Activated naive CD4-positive, alpha-beta T cell (primary cell): ENCODE measurements at places on chromosomes 6 and 20.

DNA sequence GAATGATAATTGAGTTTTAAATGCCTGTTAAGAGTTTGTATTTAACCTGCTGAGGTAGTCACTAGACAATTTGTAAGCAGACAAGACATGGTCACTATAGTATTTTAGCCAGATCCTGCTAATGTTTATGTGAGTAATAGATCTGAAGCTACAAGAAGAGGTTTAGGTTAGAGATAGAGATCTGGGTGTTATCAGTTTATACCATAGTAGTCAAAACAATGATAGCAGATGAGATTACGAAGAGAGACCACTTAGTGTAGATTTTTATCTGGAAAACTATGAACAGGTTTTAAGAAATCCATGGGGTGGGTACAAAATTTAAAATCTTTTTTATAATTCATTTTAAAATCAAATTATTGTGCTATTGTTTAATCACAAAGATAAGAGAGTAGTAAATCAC, 47.5 kb downstream of the PHIP start:
- no peak for DNase-seq

GRCh38 chr20:47055699-47056369, 161.2 kb downstream of the EYA2 start:
- no peak for DNase-seq

DNA sequence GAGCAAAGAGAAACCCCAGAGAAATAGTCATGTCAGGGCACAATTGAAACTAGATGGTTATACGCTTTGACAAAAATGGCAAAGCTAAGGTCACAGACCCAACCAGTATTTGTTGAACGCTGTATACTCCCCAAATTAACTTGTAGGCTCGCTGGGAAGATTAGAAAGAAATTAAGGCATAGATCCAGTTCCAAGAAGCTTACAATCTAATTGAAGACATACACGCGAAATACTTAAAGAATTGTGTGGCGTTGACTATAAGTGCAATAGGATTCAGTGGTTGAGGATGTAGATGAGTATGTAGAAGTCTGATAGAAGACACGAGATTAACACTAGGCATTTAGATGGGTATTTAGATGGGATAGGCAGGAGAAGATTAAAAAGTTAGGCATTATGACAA, 525 bp downstream of the FAM229B start:
- no peak for DNase-seq

- DNase-seq, result no peak
Observed at GRCh38 chr20:32473231-32474008, 111.7 kb downstream of the NOL4L start.

DNA sequence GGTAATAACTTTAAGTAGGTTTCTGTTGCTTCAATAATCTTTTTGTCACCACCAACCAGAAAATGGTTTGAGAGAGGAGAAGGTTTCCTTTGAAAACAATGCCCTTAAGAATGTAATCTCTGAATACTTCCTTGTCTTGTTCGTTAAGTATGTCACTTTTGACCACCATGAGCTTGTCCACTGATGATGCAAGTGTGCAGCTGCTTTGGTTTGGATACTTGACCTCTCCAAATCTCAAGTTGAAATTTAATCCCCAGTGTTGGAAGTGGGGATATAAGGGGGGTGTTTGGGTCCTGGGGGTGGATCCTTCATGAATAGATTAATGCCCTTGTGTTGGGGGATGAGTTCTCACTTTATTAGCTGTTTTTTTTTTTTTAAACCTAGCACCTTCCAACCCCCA, 985.4 kb downstream of the EPHA7 start:
- DNase-seq, result no peak

DNA sequence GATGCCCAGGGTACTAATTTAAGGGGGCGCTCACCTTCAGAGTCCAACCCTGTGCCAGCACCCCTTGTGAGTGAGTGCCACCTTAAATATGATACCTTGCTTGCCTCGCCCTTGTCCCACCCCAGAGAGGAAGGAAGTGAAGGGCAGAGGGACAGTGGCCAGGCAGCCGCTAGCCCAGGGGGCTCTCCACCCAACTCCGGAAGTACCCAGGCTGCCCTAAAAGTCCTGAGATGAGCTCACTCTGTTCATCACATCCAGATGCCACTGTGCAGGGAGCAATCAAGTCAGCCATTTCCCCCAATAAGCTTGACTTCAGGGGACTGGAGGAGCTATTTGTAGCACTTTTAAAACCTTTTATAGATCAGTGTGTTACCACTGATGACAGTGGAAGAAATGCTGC, 25.0 kb upstream of the STX16 start:
- DNase-seq, result no peak

- no peak for DNase-seq
Observed at GRCh38 chr6:64266351-64266821, 630.8 kb downstream of the PHF3 start.

DNA sequence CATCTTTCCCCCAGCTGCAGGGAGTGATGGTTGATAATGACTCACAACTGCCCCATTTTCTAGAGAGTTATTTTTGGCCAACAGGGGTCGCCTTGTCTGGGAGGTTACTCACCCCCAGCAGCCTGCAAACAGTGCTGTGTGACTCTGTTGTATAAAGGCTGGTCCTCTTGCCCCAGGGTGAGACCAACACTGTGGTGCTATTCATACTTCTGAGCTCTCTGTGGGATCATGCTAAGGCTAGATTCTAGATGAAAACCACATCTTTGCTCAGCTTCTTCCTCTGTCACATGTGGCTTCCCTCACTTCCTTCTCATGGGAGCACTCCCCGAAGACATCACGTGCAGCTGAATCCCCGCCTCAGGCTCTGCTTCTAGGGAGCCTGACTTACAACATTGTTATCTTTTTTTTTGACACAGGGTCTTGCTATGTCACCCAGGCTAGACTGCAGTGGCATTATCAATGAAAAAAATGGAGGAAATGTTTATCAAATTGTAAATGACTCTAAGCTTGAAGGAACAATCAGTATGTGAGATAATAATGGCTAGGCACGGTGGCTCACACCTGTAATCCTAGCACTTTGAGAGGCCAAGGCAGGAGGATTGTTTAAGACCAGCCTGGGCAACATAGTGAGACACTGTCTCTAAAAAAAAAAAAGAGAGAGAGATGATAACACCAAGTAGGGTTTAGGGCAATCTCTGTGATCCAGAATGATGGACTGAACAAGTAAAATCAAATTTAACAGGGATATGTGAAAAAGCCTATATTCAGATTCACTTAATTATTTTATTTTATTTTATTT, 55.7 kb upstream of the SLC23A2 start:
- DNase-seq, result peak; percentile 8

DNA sequence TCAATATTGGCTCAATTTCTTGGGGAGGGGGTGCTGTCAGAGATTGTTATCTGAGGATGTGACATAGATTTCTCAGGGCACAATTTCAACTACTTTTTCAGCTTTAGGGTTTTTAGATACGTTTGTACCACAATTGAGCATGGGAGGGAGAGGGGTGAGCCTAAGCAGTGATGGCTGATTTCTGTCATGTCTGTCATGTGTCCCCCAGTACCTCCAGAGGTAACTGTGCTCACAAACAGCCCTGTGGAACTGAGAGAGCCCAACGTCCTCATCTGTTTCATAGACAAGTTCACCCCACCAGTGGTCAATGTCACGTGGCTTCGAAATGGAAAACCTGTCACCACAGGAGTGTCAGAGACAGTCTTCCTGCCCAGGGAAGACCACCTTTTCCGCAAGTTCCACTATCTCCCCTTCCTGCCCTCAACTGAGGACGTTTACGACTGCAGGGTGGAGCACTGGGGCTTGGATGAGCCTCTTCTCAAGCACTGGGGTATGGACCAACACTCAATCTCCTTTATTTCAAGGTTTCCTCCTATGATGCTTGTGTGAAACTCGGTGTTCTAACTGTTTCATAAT, 3.4 kb downstream of the HLA-DRA start:
- no peak for DNase-seq

GRCh38 chr6:90811596-90812226, 224.8 kb upstream of the MAP3K7 start:
- DNase-seq, result no peak

DNA sequence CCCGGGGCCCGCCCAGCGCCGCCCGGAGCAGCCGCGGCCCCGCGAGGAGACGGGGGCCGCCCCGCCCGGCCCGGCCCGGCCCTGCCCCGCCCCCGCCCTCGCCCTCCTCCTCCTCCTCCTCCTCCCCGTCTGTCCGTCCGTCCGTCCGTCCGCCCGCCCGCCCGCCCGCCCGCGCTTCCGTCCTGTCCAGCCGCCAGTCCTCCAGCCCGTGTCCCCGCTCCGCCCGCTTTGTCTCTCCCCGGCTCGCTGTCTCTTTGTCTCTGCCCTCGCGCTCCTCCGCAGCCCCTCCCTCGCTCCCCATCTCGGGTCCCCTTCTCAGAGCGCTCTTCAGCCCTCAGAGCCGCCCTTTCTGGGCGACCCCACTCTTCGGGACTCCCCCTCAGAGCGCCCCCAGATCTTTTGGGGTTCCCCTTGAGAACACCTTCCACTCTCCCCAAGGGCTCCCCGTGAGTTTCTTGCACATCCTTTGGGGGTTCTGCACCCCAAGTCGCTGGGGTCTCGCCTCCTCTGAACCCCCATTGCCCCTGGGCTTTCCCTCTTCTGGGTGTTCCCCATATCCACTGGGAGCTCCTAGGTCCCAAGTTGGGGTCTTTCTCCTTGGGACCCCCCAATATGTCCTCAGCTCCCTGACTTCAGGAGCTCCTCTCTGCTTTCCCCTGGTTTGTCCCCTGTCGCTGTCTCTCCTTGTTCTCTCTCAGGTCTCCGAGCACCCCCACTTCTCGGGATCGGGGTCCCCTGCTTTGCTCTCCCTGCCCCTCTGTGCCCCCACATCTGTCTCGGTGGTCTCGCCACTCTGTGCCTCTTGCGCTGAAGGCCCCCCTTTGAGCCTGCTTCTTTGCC, 79.5 kb upstream of the MYL9 start:
- no peak for DNase-seq

GRCh38 chr6:79233611-79234149, 802 bp downstream of the HMGN3 start:
- DNase-seq, result peak; percentile 64

DNA sequence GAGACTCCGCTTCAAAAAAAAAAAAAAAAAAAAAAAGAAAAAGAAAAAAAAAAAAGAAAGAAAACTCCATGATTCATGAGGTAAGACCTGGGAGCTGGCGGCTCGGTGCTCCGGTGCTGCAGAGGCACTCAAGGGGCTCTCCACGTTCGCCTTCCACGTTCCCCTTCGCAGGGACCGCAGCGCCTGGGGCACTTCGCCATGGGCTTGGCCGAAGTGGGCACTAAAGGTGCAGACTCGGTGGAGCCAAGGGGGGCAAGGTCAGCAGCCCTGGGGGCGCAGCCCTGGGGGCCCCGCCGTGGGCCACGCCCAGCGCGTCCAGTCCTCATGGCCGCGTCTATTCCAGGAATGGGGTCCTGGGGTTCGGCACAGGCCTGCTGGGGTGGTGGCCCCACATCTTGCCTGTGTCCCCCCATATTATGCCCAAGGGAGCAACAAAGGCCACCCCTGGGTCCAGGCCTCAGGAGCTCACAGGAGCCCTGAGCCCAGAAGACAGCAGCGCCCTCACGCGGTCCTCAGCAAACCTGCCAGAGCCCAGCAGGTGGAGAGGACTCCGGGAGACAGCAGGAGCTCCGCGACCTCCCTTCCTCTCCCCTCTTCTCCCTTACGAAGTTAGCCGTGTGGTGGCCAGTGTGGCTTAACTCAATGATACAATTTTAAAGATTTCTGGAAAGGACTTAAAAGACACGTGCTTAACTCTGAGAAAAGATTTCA, 21.9 kb downstream of the ZBTB46 start:
- no peak for DNase-seq

- no peak for DNase-seq
Observed at GRCh38 chr20:3161316-3162079, 1.8 kb upstream of the FASTKD5 start.

DNA sequence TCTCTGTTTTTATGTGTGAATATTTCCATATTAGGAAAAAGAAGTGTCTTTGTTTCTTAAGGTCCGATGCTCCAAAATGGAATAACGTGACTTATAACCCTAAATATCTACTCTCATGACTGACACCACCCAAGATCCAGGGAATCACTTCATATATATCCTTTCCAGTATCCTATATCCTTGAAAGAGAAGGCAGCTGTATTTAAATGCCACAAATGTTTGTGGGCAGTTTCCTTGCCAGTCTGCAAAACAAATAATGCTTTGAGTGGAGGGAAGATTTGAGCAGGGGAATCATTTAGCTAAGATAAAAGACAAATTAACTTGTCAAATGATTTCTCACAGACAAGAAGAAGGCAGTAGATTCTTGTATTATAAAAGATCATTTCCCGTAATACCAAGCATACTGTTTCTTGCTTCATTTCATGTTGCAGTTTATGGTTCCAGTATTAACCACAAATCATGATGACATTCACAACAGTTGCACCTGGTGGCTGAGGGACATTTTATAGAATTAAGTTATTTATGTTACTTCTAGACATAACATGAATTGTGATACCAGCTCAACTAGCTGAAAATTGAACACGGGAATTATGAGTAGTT, 30.0 kb upstream of the FABP7 start:
- DNase-seq, result no peak

DNA sequence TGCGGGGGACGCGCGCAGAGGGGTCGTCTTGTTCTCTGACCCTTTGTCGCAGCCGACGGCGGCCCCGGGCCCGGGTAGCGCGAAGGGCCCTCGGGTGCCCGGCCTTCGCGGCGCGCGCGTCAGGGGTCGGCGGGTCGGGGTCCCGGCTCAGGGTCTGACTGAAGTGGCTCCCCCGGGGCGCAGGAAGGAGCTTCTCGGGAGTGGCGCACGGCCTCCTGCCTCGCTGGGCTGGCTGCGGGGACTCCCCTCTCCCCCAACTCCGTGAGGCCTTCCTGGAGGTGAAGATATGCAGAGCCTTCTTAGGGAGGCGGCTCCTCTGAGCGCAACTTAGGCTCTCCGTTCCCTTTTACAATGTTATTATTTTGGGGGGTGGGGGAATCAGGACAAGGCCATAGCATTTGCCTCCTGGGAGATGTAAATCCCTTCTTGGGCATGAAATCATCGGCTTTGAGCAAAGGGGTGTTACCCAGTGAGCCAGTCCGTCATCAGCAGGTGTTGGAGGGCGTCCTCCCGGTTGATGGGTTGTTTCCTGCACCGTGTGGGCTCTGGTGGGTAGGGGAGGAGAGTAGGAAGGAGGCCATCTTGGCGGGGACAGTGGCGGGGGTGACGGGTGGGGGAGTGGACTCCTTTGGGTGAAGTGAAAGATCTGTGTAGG, 523 bp downstream of the CDS2 start:
- peak; percentile 41 for DNase-seq
